ENCODE measurements at places on chromosomes 6 and 20.
A peak's percentile ranks its signal among the peaks of the same experiment; 100 is the strongest.

- DNase-seq: no peak
Measured at GRCh38 chr6:49913636-49914375, 47.5 kb upstream of the CRISP1 start.

GRCh38 chr6:149168968-149169367, 148.5 kb upstream of the TAB2 start:
- DNase-seq: no peak

- DNase-seq: no peak
Measured at GRCh38 chr6:119334535-119335264, 14.9 kb downstream of the MAN1A1 start.

- DNase-seq: no peak
Measured at GRCh38 chr6:71446057-71446456, 157.4 kb downstream of the OGFRL1 start.

GRCh38 chr6:26350858-26351543, 14.0 kb upstream of the BTN3A2 start:
- no peak for DNase-seq

DNA sequence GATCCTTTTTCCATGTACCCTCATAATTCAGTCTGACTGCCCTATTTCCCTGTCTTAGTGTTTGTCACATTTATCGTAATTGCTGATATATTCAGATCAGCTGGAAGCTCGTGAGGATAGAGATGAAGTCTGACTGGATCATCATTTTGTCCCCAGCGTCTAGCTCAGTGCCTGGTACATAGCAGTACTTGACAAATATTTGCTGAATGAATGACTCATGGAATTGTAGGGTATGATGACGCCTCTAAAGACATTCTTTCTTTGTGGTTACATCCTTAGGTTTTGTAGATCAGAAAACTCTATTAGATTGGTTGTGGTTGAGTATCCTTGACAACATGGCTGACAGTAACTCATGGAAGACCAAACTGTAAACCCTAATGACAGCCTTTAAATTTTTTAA, 68.9 kb downstream of the MTHFD1L start:
- DNase-seq: no peak

GRCh38 chr6:21496706-21497105, 96.8 kb upstream of the SOX4 start:
- DNase-seq: no peak

- no peak for DNase-seq
Measured at GRCh38 chr6:30855429-30856075, 28.8 kb upstream of the DDR1 start.

DNA sequence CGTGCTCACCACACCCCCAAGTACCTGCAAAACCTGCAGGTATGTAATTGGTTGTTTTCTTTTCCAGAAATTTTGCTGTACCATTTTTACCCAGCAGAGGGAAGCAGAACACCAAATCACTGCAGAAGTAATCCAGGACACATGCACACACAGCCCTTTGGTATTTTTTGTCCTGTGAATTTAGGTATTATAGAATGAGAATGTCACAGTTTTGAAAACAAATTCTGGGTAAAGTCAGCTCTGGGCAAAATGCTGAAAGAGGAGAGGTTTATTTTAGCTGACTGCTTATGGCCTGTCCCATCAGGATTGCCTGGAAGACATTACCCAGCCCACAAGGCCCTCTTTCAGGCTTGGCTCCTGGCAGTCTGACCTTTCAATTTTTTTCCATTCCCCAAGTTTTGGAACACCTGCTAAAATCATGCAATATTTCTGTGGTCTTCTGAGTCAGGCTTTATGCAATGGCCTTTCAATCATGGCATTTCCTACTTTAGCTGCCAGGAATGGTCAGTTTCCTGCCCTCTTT, 3.5 kb upstream of the EFHC1 start:
- DNase-seq: peak; percentile 53

GRCh38 chr6:149448821-149449453, 35.9 kb downstream of the ZC3H12D start:
- DNase-seq: no peak

GRCh38 chr20:51650685-51651134, 108.2 kb upstream of the NFATC2 start:
- DNase-seq: no peak

- DNase-seq: no peak
Measured at GRCh38 chr20:53050338-53050737, 78.2 kb downstream of the TSHZ2 start.

DNA sequence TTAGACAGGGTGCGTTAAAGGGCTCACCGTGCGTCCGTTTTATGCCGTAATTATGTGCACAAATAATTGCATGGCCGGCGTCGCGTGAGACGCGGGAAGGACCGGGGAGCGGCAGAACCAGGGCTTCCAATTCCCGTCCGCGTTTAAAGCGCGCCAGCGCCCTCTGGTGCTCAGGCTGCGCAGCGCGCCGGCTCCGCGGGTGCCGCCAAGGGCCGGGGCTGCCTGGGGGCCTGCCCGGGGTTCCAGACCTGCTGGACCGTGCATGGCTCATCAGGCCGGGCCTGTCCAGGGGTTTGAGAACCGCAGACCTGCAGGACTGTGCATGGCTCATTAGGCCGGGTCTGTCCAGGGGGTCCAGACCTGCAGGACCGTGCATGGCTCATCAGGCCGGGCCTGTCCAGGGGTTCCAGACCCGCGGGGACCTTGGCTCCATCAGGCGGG, 369.0 kb downstream of the THBS2 start:
- no peak for DNase-seq

DNA sequence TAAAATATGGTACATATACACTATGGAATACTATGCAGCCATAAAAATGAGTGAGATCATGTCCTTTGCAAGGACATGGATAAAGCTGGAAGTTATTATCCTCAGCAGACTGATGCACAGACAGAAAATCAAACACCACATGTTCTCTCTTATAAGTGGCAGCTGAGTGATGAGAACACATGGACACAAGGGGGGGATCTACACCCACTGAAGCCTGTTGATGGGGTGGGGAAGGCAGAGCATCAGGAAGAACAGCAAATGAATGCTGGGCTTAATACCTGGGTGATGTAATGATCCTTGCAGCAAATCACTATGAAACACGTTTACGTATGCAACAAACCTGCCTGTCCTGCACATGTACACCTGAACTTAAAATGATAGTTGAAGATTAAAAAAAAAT, 71.3 kb downstream of the MANEA start:
- no peak for DNase-seq

DNA sequence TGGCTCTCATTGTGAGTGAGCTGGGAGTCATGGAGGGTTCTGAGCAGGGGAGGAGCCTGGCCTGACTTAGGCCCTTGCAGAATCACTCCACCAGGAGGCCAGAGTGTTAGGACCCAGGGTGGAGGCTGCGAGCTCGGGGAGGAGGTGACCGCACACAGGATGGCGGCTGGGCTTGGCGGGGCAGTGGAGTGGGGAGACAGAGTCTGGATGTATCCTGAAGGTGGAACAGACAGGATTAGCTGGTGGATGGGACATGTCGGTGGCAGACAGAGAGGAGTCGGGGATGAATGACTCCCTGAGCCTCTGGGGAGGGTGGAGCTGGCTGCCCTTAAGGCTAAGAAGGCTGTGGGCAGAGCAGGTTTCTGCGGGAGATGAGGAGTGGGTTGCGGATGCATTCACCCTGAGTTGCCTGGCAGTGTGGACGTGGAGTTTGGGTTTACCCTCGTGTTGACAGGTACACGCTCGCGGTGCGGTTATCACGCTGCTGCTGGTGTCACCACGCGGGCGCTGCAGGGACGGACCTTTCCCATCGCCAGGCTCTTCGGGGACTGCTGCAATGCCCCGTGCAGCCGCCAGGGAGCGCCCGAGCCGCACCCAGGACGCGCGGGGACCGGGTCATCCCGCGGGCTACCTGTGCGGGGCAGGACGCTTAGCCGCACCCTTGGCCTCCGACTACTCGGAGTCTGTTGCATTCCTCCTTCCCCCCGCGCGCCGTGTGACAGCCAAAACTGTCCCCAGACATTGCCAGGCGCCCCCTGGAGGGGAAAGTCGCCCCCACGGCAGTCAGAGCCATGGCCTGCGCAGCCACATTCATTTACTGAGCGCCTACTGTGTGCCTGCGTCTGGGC, 43.0 kb upstream of the PTGIS start:
- no peak for DNase-seq

GRCh38 chr20:10492065-10492464, 57.0 kb downstream of the SLX4IP start:
- no peak for DNase-seq

DNA sequence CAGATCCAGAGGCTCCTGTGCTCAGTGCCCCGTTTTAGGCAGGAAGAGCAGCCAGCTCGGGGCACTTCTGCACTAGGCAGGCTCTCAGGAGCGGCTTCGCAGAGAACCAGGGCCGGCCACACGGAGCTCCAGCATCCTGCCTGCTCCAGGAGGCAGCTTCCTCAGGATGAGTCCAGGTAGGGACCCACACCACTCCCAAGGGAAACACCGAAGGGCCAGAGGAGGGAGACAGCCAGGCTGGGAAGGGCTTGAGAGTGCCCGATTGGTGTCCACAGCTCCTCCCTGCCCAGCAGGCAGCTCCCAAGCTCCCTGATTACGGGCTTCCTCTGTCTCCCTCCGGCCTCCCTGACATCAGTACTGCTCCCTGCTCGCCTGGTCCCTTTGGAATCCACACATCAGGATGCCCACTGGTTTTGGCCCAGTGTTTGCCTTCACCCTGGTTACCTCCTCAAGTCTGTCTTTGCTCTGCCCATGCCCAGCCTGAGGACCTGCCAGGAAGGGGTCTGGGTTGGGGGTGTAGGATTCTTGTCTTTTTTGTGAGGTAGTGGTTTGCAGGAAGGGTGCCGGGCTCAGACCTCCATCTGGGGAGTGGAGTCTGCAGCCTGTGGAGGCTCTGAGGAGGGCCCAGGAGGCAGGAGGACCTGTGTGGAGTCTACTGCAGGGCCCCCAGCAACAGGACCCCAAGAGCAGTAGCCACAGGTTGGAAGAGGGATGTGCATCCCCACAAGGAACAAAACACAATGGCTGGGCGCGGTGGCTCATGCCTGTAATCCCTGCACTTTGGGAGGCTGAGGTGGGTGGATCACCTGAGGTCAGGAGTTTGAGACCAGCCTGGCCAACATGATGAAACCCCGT, 11.2 kb upstream of the PYGB start:
- no peak for DNase-seq

DNA sequence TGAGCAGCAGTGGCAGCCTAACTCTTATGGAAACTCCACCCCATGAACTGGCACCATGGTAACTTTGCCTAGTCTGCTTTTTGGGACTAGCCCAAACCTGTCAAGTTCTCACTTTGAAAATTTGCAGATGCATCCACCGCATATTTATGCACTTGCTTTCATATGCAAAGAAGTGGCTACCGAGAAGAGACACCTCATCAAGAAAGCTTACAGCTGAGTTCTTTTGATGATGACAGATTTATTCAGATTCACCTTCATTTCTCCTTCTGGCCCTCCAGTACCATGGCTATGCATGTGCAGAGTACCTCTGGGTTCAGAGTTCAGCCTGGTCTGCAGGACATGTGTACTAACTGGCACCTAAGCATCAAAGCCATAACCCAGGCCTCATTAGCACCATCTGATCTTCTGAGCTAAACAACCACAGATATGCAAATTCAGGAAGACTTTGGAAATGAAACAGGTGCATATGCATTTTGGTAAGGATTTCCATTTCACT, 154.3 kb upstream of the TENT5A start:
- DNase-seq: no peak

DNA sequence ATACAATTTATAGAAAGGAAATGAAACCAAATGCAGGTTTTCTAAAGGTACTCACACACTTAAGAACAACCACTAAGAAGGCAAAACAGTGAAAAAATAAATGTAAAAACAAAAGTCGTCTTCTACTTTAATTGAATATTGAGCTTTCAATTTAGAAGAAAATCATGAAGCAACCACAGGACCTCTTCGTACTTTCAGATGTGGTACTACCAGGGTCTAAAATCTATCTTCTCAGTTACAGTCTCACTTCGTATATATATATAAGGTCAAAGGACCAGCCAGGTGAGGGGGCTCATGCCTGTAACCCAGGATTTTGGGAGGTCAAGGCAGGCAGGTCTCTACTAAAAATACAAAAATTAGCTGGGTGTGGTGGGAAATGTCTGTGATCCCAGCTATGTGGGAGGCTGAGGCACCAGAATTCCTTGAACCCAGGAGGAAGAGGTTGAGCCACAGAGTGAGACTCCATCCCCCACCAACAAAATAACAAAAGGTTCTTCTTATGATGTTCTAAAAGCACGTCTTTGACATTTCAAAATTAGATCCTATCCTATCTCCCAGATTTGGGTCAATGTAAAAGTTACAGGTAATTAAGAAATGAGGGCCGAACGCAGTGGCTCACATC, 12.5 kb downstream of the ROMO1 start:
- no peak for DNase-seq

GRCh38 chr20:22430154-22430745, 154.1 kb downstream of the FOXA2 start:
- DNase-seq: no peak

GRCh38 chr20:10125757-10126156, 91.0 kb downstream of the ANKEF1 start:
- DNase-seq: no peak

DNA sequence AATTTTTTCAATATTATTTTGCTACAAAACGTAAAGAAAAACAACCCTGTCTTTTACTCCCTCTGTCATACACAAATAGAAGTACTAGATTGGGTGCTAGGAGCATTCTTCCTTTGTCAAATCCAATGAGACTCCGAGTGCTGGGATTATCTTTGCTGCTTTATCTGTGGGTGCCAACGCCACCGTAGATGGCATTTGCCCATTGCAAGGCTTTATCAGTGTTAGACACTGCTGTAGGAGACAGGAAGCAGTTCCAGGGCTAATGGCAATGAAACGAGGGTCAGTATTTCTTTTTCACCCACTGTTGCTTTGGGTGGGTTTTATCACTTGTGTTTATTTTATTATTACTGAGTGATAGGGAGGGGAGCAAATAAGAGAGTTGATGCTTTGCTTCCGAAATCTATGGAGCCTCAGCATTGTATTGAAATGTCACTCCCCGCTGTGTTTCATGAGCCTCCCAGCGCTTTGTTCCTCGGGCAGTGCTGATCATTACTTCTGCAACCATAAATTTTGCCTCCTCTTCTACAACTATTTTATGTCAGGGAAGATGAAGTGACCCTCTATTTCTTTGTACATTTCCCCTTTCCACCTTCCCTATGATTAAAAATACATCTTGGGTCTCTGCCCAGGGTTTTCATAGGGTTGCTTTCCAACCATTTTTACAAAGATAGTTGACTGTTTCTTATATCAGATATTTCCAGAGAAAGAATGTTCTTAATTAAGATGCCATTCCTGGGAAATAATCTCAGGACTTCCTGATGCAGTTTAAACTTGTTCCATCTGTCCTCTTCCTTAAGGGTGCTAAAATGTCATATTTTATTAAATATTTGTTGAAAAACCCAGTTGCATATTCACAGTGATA, 86.7 kb upstream of the LAMP5 start:
- DNase-seq: no peak

GRCh38 chr20:14622796-14623195, 285.4 kb upstream of the FLRT3 start:
- DNase-seq: no peak

GRCh38 chr6:100134703-100135102, 140.7 kb upstream of the MCHR2 start:
- no peak for DNase-seq
